ENCODE measurements at places on chromosomes 12 and 14.

DNA sequence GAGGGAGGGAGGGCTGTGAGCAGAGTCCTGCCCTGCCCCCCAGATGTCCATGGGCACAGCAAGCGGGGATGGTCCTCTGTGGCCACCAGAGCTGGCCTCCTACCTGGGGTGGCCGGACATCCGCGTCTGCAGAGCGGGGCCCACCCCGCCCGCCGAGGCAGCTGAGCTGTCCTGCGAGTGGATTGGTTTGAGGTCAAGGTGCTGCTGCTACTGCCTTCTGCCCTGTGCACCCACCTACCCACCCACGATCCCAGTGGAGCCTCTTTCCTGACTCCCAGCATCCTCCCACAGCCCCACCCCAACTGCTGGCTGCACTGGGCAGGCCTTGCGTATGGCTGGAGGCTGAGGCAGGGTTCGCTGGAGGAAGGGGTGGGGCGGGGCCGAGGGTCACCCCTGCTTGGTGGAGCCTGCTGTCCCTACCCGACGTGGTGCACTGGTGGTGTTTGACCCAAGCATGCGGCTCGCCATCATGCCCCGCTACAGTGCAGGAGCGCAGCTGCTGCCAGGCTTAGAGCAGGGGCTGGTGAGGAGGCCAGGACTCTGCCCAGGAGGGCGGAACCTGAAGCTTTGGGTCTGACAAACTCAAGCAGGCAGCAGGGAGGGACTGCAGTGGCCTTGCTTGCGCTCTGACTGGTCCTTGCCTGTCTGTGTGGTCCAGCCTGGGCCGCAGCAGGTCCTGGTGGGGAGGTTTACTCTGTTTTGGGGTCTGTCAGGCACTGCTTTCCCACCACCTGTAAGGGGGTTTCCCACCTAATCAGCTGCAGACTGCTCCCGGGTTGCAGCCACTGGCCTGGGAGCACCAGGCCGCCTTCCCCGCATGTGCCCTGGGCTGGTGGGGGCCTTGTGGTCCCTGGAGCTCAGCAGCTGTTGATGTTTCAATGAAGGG is 23.7 kb downstream of the CEP170B start:
- no peak for DNase-seq

DNA sequence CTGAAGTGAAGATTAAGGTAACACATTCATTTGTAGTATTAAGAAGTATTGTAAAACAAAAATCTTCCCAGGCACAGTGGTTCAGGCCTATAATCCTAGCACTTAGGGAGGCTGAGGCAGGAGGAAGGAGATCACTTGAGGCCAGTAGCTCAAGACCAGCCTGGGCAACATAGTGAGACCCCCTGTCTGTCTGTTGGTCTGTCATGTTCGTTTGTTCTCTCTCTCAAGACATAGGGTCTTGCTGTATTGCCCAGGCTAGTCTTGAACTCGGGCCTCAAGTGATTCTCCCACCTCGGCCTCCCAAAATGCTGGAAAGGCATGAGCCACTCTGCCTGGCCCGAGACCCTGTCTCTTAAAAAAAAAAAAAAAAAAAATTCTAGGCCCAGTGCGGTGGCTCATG is 6.7 kb downstream of the TULP3 start:
- no peak for DNase-seq

DNA sequence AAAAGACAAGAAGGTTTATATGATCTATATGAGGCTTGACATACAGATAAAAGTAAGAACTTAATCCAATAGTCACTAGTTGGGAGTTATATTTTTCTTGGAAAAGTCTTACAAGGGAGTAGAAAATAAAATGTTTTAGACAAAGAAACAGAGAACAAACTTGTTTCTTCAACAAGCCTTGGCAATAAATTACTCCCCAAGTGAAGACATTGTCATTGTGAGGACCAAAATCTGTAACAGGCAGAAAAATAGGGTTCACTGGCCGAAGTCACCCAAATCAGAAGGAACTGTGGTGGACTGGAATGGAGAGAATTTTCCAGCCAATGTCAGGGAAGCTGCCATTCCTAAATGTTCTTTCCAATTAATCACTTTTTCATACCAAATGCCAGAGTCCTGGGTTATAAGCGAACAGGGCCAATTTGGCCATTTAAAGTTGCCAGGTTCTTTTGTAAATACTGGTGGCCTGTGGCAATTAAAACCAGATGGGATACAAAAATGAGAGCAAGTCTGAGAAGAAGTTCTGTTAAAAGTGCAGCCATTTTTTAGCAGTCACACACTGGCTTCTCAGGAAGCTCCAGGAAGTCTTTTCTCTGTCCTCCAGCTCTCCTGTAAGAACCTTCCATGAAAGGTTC is 117.3 kb upstream of the OVCH1 start:
- DNase-seq, result no peak

- no peak for DNase-seq
Observed at GRCh38 chr14:104514156-104514848, 65.3 kb upstream of the C14orf180 start.

- no peak for DNase-seq
Observed at GRCh38 chr14:50862036-50862570, 9.8 kb upstream of the ABHD12B start.

DNA sequence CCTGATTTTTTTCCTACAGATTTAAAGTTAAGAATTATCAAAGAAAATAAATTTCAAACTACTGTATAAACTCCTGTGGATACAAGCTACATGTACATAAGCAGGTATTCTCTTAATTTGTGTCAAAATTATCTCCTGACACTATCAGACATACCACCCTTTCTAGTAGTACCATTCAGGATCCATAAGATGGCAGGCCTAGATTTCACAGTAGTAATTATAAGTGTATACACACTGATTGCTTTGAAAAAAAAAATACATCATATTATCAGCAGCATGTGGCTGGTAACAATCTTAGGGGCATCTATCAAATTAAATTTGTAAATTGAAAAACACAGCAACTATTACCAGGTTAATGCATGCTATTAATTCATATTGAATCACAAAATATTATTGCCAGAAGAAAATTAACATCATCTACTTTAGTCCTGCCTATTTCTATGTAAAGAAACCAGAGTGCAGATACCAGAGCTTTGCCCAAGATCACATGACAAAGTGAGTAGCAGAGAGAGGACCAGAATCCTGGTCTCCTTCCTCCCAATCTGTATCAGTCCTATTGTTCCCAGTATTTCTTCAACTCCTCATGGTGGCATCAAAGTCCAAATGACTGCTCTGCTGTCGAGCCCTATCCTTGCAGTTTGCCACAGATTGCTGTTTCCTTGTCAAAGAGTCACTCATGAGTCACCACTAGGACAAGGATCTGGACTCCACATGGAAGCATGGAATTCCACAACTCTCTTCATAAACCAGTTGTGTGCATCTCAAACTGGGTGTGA is 27.7 kb upstream of the CALM1 start:
- no peak for DNase-seq

DNA sequence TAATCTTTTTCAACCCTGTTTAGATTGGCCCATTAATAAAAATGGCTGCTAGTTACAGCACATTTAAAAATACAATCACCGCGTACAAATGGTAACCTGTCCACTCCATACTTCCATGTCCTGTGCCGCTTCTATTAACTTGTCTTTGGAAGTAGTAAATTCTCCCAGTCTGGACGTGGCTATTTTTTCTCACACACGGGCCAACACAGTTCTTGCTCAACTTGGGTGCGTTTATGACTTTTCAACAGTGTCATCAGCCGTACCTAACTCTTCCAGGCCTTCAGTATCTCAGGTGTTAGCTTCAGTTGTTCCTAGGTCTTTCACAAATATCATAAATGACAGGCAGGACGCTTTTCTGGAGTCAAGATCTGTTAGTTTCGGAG is 475 bp upstream of the PCNX1 start:
- no peak for DNase-seq

DNA sequence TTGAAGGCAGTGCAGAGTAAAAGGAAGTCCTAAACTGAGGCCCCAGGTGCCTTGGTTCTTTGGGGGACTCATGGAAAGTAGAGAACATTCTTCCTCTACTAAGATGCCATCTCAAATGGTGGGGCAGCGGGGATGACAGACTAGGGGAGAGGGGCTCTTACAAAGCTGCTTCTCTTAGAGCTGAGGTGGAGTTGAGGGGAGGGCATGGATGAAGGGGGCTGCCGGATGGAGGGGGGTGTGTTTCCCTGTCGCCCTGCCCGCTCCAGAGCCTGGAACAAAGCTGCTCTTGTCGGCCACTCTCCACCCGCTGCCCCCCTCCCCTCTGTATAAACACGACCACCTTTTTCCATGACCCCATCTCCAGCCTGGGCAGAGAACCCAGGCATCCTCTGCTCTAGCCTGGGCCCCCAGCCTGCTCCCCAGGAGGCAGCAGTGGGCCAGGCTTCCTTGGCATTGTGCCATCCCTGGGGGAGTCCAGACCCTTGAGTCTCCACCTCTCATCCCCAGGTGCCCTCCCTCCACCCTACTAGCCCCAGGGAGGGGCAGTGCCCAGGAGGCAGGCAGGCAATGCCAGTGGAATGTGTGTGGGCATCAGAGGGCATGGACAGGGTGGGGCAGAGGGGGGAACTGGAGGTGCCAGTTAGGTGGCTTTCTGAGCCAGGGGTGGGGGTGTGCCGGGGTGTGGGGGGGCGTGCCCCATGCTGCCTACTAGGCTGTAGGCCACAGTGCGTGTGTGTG is 1.7 kb downstream of the RARG start:
- no peak for DNase-seq

DNA sequence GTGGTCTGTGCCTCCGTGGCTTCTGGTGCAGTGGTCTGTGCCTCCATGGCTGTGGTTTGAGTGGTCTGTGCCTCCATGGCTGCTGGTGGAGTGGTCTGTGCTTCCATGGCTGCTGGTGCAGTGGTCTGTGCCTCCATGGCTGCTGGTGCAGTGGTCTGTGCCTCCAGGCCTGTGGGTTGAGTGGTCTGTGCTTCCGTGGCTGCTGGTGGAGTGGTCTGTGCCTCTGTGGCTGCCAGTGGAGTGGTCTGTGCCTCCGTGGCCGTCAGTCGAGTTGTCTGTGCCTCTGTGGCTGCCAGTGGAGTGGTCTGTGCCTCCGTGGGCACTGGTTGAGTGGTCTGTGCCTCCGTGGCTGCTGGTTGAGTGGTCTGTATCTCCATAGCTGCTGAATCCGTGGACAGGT is 10.1 kb downstream of the SELPLG start:
- DNase-seq, result no peak

DNA sequence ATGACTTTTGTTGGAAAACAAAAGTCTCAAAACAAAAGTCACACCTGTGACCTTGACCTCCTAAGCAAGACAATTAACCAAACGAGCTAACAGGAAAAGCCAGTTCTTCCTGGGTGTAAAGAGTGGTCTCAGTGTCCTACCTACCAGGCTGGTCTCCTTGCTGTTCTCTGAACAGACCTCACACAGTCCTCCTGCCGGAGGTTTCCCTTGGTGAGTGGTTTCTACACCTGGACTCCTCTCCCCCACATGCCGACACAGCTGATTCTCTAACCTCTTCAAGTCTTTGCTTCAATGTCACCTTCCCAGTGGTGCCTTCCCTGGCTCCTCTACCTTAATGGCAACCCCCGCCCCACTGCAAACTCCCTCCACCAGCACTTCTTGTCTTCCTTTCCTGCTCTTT is 238.6 kb downstream of the ZFP36L1 start:
- DNase-seq, result no peak

- no peak for DNase-seq
Observed at GRCh38 chr12:100437038-100437841, 36.4 kb upstream of the NR1H4 start.

DNA sequence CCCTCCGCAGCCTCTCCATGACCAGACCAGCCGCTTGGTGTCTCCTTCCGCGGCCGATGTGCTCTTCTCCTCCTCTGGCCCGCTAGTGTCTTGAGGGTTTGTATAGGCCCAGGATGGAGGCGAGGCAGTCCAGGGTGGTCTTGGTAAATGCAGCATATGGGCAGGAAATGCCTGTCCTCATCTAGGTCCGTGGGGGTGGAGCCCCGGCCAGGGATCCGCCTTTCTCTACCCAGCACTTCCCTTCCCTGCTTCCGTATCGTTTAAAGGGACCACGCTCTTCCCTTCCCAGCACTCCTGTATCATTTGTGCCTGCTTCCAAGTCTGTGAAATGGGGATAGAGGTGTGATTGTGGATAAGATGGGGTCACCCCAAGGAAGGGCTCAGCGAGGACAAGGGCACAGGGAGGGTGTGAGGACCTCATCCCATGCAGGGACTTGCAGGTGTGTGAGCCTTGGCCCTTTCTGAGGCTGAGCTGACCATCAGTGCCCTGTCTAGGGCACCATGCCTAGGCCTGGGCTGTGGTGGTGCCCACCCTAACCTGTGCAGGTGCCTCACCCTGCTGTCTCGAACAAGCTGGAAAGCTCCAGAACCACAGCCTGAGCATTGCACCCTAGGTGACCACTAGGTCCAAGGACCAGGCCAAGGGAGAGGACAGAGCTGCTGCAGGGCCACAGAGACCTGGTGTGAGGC is 326.8 kb upstream of the RTL1 start:
- DNase-seq, result no peak

DNA sequence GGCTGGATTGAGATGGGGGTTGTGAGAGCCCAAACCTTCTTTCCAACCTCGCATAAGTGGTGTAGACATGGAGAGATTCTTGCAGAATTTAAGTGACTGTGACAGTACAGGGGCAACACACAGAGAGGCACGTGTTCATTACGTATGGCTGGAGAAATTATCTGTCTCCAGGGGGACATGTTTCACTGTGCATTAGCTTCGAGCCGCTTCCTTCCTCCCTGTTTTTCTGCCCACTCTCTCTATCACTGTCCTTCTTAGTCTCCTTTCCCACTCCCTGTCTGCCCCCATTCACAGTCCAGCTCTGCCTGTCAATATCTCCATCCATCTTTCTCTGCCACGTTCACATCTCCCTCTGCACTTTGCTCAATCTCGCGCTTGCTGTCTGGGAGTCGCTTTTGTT is 11.5 kb upstream of the C14orf93 start:
- no peak for DNase-seq

GRCh38 chr12:12297201-12297830 is 30.5 kb upstream of the LRP6 start:
- DNase-seq, result no peak

GRCh38 chr14:102760496-102761193 is 16.6 kb upstream of the TRAF3 start:
- DNase-seq, result no peak

- peak; percentile 84 for DNase-seq
Observed at GRCh38 chr12:53053218-53054111, 3.6 kb downstream of the TNS2 start.

DNA sequence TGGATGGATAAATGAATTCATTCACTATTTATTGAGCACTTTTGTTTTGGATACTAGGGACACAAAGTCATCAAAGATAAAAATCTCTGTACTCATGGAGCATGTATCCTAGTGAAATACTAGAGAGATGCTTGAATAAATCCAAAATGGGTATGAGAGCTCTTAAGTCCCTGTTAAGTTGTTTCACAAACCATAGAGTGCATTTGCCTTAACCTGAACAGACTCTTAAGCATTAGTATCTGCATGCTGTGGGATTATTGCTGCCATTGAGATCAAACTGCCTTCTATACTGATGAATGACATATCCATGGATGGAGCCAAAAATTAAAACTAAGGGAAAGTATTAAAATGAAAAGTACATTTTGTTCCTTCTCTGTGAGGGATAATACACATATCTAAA is 206.5 kb upstream of the KRR1 start:
- DNase-seq, result no peak

GRCh38 chr14:78029601-78030372 is 140.4 kb upstream of the NRXN3 start:
- DNase-seq, result no peak

- DNase-seq, result no peak
Observed at GRCh38 chr14:85003805-85004204, 526.1 kb upstream of the FLRT2 start.

- peak; percentile 82 for DNase-seq
Observed at GRCh38 chr14:22848351-22849164, 12.2 kb downstream of the MMP14 start.

All from right cardiac atrium (tissue), 5 donors.